ENCODE measurements at places on chromosomes 16 and 17.
A peak's percentile ranks its signal among the peaks of the same experiment; 100 is the strongest.

DNA sequence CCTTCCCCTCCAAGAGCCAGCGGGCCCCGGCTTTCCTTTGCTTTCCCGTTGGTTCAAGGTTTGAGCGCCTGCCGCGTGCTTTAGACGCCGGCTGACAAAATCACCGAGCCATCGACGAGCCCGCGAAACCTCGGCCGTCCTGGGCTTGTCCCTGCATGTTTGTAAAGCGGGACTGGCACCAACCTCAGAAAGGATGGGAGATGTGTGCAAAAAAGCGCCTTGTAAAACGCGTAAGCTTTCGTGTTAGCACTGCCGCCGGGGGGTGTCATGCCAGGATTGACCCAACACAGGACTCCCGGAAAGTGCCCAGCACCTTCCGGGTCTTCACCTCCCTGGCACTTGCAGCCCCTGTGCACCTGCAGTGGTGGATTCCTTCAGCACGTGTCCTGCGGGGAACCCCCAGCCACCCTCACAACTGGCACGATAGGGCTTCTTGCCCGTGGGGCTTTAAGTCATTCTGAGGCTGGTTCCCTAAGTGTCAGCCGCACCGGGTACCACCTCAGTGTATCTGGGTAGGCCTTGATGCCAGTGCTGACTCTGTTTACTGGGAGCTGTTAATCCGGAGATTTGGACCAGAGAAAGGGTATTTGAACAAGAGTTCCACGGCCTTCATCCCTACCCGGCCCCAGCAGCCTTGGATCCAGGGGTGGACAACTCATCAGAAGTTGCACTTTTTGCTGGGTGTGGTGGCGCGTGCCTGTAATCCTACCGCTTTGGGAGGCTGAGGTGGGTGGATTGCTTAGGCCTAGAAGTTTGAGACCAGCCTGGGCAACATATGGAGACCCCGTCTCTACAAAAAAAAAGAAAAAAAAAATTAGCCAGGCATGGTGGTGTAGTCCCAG lies 817 bp downstream of the NDUFAF8 start:
- no peak for DNase-seq

DNA sequence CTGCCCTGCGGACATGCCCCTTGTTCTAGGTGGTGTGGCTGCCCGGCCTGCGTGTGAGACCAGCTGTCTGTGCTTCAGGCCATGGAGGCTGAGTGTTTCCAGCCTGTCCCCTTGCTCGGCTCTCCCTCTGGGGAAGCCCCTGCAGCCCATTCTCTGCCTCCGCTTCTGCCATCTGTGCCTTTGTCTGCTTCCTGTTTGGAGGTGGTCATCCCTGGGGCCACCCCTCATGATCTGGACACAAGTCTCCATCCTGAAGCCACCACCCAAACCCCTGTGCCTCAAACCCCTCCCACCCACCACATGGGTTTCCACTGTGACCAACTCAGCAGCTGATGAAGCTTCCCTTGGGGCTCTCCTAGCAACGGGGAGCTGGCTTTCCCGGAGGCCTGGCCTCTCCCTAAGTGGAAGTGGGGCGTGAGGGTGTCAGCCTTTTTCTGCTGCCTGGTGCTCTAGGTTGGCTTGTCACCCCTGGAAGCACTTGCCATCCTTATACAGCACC lies 184.9 kb downstream of the SEC14L1 start:
- DNase-seq, result peak; percentile 83

DNA sequence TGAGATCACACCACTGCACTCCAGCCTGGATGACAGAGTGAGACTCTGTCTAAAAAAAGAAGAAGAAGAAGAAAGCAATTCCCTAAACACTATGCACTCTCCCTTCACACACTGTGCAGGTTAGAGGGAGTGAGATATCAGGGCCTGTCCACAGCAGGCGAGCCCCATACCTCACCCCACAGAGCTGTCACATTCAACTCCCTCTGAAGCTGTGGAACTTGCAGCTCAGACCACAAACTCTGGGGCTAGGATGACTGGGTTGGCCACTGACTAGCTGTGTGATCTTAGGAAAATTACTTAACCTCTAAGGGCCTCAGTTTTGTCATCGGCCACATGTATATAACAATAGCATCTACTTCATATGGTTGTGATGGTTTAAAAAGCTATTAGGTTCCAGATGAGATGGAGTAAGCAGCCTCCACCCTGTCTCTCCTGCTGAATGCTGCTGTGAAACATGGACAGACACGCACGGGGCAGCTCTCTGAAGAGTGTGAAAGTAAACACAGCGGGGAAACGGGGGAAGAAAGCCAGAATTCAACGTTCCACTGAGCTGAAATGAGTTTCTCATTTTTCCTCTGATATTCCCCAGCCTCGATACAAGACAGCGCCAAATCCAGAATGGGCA lies 13.6 kb upstream of the PYY start:
- DNase-seq, result no peak

- DNase-seq, result no peak
These were observed 3.2 kb downstream of the MYBBP1A start for GRCh38 chr17:4551796-4552525.

GRCh38 chr16:3514621-3515020 lies 13.8 kb downstream of the CLUAP1 start:
- no peak for DNase-seq

- no peak for DNase-seq
These were observed 629.0 kb upstream of the CDH8 start for GRCh38 chr16:62665269-62665668.

- peak; percentile 89 for DNase-seq
These were observed 344.9 kb downstream of the CPPED1 start for GRCh38 chr16:12458591-12459358.

- DNase-seq, result no peak
These were observed 5.8 kb downstream of the CEP20 start for GRCh38 chr16:15882563-15882962.
